ENCODE measurements at places on chromosomes 6 and 20.

DNA sequence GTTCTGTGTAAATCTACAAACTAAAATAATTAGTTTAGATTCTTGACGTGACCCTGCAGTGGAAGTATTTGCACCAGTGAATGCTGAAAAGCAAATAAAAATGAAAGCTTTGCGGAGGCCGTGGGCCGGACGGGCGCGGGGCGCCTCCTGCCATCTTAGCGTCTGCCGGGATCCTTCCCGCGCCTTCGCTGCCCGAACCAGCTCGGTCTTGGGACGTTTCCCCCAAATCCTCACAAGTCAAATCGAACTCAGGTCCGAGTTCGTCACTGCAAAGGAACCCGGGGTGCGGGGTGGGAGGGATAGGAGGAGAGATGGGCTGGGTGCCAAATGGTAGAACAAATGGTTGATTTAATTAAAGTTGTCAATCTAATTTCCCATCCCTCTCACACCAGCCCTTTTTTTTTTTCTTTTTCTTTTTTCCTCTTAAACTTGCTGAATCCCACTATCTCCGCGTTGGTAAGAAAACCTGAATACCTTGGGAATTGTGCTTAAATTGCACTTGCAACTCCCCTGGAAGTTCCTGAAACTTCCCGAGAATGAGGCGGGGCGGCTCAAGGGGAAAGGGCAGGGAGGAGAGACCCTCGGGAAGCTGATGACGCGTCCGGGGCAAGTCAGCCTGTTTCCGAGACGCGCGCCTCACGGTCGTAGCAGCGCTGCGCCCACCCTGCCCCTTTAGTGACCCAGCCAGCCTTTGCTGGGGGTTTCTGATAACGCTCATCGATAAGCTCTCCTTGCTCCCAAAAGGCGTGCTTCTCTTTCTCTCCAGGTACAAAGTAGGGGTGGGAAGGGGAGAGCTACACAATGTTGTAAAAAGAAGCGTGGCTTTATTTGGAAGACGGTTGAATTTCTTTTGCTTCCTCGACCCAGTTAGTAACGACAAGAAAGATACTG, 1.8 kb downstream of the GJA1 start:
- DNase-seq = peak; percentile 39

DNA sequence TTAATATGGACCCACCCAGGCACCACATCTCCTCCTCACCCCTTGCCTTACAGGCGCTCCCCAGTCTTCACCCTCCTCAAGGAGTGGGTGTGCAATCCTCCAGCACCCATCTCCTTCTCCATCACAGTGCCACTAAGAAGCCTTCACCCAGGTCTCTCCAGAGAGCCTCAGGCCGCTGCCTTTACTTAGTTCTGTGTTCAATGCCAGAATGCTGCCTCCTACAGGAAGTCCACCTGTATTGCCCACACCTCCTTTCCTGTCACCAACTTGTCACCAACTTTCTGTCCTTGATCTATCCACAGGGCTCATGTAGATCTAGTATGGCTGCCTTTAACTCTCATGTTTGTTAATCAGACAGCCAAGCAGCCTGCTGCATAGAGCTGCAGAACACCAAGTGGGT, 586 bp upstream of the LST1 start:
- peak; percentile 64 for DNase-seq

- no peak for DNase-seq
These were observed 15.5 kb upstream of the NNAT start for GRCh38 chr20:37505263-37506151.

- no peak for DNase-seq
These were observed 28.0 kb upstream of the ADGRF5 start for GRCh38 chr6:46949632-46950280.

GRCh38 chr6:141932685-141933084, 200.0 kb upstream of the GJE1 start:
- DNase-seq = no peak

DNA sequence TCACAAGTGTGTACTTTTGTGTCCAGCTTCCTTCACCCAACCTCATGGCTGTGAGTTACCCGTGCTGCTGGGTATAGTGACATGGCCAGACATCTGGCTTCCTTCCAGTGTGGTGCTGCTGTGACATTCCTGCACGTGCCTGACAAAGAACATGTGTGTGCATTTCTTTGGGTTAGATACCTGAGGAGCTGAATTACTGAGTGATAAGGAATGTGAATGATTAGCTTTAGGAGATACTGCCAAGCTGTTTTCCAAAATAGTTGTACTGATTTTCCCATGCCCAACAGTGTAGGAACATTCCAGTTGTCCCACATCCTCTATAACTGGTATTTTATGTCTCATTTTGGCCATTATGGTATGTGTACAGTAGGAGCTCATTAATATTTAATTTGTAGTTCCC, 132.5 kb downstream of the PREX1 start:
- no peak for DNase-seq

GRCh38 chr6:115891111-115891669, 169.5 kb downstream of the FRK start:
- no peak for DNase-seq

DNA sequence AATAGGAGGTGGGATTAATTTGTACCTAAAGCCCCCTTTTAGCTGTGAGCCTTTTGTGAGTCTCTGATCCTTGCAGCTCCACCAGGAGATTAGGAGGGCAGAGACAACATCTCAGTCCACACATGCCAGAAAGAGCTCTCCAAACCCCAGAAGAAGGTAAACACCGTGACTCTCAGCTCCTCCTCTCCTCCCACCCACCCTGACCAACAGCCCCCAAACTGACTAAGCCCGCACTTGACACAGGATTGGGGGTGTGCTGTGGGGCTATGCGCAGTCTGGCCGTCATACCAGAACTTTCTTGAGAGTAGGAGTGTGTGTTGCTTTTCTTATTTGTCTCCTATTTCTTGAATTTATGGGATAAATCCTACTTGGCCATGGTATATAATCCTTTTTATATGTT, 164.7 kb upstream of the SNX9 start:
- DNase-seq = no peak

DNA sequence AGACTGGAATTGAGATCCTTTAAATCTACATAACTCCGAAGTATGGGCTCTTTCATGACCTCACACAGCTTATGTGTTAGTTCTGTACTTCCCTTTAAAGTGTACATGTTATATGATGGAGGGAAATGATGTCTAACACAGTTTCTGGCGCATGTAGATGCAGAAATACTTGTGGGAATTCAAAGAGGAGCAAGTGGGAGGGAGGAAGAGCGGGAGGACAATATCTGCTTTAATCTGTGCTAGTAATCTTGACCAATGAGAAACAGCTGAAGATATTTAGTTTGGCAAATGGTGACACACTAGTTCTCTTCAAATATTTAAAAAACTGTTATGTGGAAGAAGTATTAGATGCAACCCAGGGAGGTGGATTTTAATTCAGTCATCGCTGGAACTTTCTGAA, 62.9 kb upstream of the PLEKHG1 start:
- DNase-seq = no peak

- DNase-seq = no peak
These were observed 27.3 kb downstream of the WRNIP1 start for GRCh38 chr6:2792330-2793110.

DNA sequence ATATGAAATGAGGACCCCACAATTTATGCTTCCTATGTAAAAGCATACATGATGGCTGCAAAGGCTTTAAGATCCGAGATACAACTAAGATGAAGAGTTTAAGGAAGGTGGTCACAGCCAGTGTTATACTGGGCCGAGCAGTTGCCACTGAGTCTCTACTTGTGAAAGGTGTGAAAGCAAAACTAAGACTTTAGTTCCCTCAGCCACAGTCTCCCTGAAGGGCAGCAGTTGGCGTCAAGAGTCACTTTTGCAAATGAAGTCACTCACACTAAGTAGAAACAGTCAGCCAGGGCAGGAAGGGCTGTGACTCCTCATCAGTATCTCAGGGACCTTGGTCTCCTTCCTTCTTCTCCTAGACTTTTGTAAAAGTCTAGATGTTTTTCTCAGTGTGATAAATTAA, 191.6 kb upstream of the MCHR2 start:
- no peak for DNase-seq

- no peak for DNase-seq
These were observed 118.9 kb downstream of the ARMC2 start for GRCh38 chr6:108966855-108967755.

GRCh38 chr20:62751551-62752150, 43.0 kb downstream of the NTSR1 start:
- no peak for DNase-seq

DNA sequence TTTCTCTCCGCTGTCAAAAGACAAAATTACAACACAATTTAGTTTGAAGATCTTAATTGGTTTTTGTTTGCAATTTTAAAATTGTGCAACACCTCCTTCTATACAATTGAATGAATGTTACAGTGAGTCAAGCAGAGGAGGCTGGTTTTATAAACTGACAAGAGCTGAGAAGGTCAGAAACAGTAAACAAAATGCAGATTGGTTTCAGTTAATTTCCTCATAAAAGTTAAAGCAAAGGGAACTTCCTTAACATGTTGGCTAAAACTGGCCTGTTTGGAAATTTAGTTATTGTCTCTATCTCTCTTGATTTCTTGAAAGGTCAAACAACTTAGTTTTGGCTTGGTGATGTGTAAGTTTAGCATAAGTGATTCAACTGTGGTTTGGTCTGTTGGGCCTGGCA, 22.2 kb downstream of the KHDC1L start:
- no peak for DNase-seq

GRCh38 chr20:62778601-62779416, 17.5 kb upstream of the MRGBP start:
- no peak for DNase-seq

DNA sequence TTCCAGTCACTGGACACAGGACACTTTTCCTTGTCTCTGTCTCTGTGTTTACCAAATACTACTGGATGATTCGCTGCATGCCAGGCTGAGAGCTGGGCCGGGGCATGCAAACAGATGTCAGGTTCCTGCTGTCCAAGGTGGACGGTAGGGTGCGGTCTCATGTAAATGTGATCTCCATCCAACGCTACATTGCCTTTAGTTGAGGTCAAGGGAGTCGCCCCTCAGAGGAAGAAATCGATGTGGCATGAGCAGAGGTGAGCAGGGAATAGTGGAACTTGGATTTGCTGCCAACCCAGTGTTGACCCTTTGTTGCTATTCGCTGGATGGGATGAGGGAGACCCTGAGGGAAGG, 9.8 kb upstream of the TOX2 start:
- no peak for DNase-seq

GRCh38 chr20:40451552-40451951, 237.5 kb downstream of the MAFB start:
- DNase-seq = no peak

- no peak for DNase-seq
These were observed 41.8 kb downstream of the TIAM2 start for GRCh38 chr6:155036907-155037306.

DNA sequence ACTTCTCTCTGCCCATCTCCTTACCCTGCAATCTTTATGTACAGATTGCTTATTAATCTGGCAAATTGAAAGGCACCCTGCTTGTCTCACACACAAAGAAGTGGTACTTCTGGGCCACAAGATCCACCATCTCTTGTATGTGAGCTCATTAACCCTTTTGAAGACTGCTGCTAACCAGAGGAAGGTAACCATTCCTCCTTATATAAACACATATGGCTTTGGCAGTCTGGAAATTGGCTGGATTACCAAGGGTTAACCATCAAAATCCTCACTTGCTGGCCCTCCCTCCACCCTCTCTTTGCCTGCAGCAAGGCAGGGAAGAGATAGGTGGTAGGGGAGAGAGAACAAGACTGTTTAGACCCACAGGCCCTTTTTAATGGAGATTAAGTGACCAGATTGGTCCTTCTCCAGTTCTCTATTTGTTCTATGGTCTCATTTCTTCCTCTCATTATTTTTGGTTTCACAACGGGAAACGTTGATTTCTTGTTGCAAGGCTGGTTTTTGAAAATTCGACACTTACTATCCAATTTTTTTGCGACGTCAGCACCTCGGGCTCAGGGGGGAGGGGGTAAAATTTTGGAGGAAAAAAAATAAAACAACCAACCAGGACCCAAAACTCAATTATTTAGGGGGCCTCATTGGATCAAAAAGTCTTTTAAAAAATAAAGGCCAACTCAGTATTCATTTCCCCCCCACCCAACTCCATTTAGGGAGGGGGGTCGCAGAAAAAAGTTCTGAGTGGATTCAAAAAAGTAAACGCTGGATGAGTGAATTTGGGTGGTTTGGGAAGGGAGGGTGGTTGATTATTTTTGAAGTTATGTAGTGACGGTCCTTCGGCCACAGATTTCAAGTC, 859 bp downstream of the PPP1R10 start:
- no peak for DNase-seq

- no peak for DNase-seq
These were observed 372.1 kb downstream of the KIF16B start for GRCh38 chr20:16201191-16201590.

GRCh38 chr6:85600713-85601313, 7.2 kb upstream of the SNX14 start:
- no peak for DNase-seq

- DNase-seq = no peak
These were observed 73.0 kb upstream of the NHSL1 start for GRCh38 chr6:138572167-138572875.

- DNase-seq = peak; percentile 45
These were observed 417 bp downstream of the VAPB start for GRCh38 chr20:58389324-58389967.

DNA sequence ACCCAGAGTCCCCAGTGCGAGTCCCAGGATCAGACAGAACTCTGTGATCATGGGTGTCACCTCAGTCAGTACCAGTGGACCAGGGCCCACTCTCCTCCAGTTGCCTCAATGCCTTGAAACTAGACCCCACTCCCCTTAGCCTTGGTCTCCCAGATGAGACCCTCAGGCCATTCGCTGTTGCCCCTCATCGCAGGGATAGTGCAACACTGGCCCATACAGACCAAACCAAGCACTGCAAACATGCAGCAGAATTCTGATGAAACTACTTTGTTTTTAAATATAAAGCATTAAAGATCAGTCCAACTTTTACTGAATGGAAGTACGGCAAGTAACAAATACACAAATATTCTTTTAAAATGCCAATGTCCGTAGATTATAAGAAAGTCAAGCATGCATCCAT, 101.2 kb upstream of the NT5E start:
- DNase-seq = peak; percentile 42

DNA sequence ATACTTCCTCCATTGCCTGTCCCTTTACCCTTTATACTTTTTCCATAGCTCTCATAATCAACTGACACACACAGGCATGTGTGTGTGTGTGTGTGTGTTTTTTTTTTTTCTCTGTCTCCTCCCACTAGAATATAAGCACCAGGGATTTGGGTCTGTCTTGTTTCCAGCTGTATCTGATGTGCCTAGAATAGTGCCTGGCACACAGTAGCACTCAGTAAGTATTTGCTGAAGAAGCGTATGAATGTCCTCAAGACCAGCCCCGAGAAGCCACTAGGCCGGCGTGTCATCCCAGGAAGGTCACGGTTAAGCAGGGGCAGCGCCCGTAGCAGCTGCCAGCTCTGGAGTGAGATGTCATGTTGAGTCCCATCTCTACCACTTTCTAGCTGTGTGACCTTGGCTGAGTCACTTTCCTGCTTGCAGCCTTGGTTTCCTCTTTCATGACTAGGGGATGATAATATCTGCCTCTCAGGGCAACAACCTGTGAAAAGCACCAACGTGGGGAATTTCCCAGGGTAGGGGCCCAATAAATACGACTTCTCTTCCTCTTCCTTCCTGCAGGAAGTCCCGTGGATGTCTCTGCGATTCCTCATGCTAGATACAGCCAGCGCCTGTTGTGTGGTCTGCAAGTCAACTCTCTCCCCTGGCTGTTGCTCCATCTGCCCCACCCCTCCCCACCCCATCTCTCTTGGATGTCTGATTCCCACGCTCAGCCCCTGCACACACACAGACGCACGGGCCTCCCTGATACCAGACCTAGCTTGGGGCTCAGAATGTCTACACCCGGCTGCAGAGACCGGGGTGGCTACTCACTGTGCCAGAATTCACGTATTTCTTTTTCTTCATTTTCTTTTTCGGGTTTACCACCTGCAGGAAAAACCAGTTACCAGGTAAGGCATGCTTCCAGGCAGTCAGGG, 58.1 kb downstream of the RAB44 start:
- peak; percentile 77 for DNase-seq

- DNase-seq = no peak
These were observed 48.6 kb downstream of the UQCC1 start for GRCh38 chr20:35363190-35363589.
